ENCODE measurements at places on chromosomes 4 and X.

DNA sequence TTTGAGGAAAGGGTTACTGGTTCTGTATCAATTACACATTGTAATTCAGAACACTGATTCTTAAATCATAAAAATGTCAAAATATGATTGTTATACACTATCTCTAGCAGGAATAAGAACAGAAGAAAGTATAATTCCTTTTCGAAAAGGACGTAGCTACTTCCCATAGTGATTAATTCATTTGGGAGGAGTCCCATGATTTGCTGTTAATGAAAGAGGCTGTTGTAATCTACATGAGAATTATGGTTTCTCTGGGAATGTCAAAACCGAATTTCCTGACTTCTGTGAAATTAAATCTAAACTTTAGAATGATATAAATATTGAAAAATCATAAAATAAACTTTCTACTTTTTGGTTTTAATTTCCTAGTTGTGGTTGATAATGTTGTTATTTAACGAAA, 191.1 kb upstream of the ETNPPL start:
- DNase-seq, result no peak

- DNase-seq, result no peak
Measured at GRCh38 chr4:123640271-123640670, 243.7 kb downstream of the SPRY1 start.

DNA sequence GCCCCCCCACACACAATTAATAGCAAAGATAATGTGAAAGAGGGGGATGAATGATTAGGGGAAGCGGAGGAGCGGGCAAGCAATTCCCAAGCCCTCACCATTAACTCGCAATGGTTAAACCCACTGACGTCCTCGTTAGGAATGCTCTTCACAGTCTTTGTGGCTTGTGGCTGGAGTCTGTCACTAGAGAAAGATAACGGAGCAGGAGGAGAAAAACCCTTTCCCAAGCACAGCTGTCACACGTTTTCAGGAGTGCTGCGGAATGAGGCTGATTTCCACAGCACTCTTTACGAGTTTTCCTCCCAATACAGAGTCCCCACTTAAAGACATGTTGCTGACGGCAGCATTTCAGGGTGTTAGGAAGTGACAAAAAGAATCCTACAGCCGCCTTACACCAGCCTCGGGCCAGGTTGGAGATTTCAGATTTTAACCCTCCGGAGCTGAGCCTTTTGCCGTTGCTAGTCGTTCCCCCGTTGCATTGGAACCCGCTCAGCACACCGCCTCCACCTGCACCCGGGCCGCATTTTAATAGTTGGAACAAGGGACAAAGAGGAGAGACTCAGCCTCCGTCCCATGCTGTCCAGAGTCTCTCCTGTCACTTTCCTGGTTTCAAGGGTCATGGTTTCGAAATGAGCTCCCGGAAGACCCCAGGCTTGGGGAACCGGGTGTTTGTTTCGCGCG, 92.2 kb downstream of the GEMIN8 start:
- DNase-seq, result no peak

GRCh38 chr4:133856731-133857355, 344.7 kb downstream of the PABPC4L start:
- DNase-seq, result no peak

- no peak for DNase-seq
Measured at GRCh38 chrX:7983581-7983980, 56.4 kb upstream of the PNPLA4 start.

GRCh38 chr4:105527081-105527480, 25.3 kb upstream of the ARHGEF38 start:
- DNase-seq, result no peak

DNA sequence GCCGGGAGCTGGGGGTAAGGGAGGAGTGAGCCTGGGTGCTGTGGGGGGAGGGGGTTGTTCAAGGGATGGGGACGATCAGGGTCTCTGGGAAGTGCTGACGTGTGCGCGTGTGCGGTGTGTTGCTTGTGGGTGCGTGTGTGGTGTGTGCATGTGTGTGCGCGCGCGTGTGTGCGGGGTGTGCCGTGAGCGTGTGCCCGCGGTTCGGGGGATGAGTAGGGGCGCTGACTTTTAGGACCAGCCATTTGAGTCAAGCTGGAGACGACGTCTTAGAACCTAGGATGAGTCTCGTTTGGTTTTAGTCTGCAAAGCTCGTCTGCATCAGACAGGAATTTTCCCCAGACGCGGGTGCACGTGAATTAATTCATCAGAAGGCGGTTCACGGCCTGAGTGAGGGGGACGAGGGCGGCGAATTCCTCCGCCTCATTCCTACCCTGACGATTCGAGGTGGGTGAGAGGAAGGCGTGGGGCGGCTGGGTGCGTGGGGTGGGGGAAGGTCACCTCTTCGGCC, 950 bp upstream of the TMEM271 start:
- DNase-seq, result no peak

DNA sequence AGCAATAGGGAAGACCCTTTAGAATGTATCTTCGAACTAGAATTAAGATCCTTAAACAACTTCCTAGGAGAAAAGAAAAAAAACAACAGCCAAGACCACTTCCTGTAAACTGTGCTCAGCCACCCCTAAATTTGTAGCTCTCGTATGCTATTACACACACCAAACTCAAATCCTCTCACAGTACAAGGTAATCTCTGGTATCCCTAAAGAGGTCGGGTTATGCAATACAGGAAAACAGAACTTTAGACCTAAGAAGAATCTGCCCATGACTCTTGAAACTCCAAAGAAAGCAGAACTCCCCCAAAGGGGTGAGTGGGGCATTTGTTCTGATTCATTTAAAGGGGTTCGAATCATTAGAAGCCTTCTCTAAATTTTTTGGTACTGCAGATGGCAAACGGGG, 170.9 kb upstream of the CASK start:
- no peak for DNase-seq

GRCh38 chr4:73661646-73662119, 41.4 kb upstream of the RASSF6 start:
- DNase-seq, result no peak

DNA sequence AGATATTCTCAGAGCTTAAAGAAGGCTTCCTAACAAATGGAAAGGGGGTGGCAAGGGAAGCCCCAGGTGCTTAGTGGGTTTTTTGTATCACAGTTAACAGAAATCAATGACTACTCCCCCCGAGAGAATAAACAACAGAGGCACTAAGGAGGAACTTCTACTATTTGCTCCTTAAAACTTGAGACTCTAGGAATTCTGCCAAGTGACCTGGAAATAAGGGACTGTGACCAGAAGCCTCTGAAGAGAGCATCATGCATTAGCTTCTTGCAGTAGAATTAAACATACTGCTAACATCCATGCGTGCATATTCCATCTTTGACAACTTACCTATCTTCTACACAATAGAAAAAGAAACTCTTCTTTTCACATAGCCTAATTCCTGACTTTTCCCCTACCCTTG, 86.8 kb downstream of the CAMK2D start:
- DNase-seq, result no peak

DNA sequence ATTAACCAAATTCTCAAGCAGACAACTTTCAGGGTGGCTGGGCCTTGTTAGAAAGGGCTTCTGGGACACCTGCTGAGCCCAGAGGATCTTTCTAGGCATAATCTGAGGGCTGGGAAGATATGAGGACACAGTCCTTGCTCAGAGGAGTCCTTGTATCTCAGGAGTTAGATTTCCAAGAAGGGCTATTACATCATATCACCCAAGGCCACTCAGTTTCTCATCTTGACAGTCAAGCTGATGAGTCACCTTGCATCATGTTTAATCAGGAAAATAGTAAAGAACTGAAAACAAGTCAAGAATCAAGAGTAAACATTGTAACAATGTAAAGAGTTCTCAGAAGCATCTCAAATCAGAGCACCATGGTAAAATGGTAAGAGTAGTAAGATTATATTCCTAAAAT, 4.0 kb downstream of the PCYT1B start:
- DNase-seq, result no peak

- no peak for DNase-seq
Measured at GRCh38 chr4:7800410-7800809, 139.3 kb downstream of the AFAP1 start.

- DNase-seq, result no peak
Measured at GRCh38 chrX:11447418-11447817, 154.2 kb downstream of the AMELX start.

GRCh38 chrX:121389976-121390714, 342.7 kb downstream of the GLUD2 start:
- DNase-seq, result no peak

Measured in B cell (primary cell).